COR-L47 (cell line): ENCODE measurements at places on chromosomes 3 and 15.

DNA sequence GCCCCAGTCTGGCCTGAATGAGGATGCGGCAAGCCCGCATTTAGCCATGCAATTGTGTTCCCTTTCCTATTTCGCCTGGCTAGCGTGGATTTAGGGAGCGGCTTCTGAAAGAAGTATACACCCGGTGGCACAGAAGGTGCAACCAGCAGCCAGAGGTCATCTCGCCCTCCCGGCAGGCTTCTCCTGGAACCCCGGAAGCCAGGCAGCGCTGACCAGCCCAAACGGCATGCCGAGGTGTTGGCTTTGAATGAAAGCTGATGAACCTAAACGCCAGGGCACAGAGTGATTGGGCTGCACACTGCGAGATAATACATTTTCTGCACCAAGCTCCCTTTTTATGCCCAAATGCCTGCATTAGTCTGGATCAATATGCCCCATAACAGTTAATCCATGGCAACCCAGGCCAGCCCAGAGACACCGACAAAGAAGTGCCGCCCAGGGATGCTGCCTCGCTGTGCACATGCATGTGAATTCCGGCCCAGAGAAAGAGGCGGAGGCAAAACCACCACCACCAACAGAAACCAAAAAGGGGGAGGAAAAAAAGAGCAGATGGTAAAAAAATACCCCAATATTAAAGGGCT, 1.4 kb downstream of the SRGAP3 start:
- DNase-seq, result no peak

DNA sequence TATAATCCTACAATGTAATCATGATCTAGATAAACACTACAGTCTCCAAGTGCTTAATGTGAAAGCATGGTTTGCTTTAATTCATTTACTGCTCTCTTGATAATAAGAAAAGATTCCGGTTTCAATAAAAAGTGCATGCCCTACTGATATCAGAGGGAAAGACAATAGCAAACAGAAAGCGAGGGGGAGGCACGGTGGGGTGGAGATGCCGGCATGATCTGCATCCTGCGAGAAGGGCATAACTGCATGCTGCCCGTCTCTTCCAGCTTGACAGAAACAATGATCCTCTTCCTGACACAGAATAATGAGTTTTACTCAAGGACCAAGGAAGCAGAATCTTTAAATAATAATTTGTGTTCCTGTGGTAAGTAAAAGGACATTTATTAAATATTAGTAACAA, 51.7 kb downstream of the GOLIM4 start:
- DNase-seq, result no peak

GRCh38 chr3:3392946-3393345, 213.5 kb upstream of the CRBN start:
- DNase-seq, result no peak

- DNase-seq, result no peak
Observed at GRCh38 chr3:123664753-123665152, 79.9 kb upstream of the HACD2 start.

GRCh38 chr15:90648137-90649070, 68.7 kb upstream of the BLM start:
- DNase-seq, result peak; percentile 51

- no peak for DNase-seq
Observed at GRCh38 chr3:68912376-68912775, 20.0 kb downstream of the TAFA4 start.

DNA sequence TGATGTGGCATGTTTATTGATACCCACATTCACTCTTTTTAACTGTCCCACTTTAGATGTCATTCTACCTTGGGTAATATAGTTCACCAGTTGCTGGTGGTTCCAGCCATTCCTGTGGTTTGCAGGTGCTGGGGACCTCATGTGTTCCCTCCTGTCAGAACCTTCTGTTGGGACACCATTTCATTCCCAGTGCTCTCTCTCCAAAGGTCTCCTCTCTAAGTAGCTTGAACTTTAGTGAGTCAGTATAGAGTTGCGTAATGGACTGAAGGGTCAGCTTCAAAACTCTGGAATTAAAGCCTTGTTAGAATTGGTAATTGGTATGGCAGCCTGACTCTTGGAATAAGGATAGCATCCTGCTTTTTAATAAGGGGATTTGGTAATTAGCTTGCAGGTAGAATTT, 108.5 kb downstream of the PLCL2 start:
- no peak for DNase-seq

DNA sequence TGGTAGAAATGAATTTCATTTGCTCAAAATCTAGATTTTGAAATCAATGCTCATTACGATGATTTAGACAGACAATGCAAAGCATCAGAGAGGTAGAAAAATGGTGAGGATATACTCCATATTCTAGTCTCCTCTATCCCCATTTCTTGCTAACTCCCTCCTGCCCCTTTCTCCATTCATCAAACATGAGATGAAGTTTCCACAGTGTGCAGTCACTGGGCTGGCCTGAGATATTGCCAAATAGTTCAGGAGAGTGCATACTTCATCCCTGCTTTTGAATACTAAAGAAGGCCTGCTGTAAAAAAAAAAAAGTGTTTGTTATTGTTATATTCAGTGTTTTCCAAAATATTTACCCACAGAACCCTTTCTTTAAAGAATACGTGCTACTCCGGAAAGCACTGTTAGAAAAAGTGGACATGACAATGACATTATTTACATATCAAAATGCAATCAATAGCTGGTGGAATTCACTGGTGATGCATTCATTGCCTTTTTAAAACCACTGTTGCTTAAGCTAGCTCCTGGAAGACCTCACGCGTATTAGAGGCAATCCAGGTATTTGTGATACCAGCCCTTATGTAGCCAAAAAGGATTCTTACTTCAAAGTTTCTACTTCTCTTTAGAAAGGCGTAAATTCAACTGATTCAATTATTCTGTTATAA, 247.6 kb upstream of the SOX2 start:
- no peak for DNase-seq

DNA sequence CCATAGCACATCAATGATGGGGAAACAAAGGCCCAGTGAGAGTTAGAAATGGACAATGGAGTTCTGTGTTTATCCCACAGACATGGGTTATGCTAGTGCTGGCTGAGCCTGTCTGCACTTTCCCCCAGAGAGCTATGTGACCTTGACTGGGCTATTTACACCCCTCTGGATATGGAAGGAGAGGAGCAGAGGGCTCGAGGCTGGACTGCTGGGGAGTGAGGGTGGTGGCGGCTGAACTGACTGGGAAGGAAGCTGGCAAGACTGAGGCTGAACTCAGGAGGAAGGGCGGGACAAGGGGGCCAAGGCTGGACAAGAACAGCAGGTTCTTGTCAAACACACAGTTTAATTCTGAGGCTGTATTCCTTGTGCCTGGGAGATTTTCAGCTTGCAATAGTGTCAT, 10.8 kb upstream of the INSYN1 start:
- DNase-seq, result no peak

- no peak for DNase-seq
Observed at GRCh38 chr15:73899197-73900094, 26.1 kb downstream of the TBC1D21 start.

GRCh38 chr3:56887402-56888025, 85.8 kb upstream of the ARHGEF3 start:
- no peak for DNase-seq

DNA sequence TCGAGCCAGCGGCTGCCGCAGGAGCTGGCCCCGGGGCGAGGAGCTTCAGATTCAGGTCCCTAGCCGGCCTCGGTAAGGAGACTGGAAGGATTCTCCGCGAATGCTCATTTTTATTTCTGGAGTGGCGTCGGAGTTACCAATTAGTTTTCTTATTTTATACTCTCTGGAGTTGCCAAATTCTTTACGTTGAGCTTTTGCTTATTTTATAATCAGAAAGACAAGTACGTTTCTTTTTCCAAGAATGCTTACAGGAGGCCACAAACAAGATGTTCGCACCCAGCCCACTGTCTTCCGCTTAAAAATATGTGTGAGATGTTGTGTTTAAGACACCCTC, 453 bp upstream of the GPR156 start:
- DNase-seq, result no peak

GRCh38 chr3:159189994-159190669, 388.3 kb downstream of the MFSD1 start:
- DNase-seq, result no peak

- DNase-seq, result no peak
Observed at GRCh38 chr3:123188058-123188457, 13.7 kb upstream of the SEC22A start.

GRCh38 chr3:123584284-123584987, 417 bp downstream of the HACD2 start:
- peak; percentile 67 for DNase-seq

DNA sequence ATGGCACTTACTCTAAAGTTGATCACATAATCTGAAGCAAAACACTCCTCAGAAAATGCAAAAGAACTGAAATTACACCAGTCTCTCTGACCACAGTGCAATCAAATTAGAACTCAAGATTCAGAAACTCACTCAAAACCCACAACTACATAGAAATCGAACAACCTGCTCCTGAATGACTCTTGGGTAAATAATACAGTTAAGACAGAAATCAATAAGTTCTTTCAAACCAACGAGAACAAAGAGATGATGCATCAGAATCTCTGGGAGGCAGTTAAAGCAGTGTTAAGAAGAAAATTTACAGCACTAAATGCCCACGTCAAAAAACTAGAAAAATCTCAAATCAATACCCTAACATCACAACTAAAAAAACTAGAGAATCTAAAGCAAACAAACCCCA, 227.2 kb downstream of the CTNNB1 start:
- no peak for DNase-seq

DNA sequence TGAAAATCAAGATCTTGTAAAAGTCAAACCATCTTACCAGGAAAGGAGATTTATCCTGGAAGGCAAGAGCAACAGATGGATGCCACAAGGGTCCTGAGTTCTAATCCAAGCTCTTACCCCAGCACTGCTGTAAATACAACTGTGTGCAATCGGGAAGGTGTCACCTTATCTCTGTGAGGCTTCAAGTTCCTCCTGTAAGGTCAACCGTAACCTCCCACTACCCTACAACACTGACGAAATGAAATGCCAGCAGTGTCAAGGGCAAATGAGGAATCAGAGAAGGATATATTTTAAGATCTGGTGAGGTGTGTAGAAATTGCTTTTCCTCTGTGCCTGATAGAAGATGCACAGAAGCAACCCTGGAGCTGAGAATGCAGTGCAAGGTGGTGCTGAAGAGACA, 207.8 kb downstream of the NTRK3 start:
- DNase-seq, result no peak

- no peak for DNase-seq
Observed at GRCh38 chr15:67941648-67942310, 101.9 kb upstream of the RNU6-1 start.

- no peak for DNase-seq
Observed at GRCh38 chr3:58645726-58646125, 20.8 kb downstream of the FAM3D start.

- DNase-seq, result no peak
Observed at GRCh38 chr15:91946581-91947292, 93.2 kb downstream of the SLCO3A1 start.

GRCh38 chr3:46574881-46575576, 8.9 kb upstream of the LRRC2 start:
- DNase-seq, result no peak

- DNase-seq, result no peak
Observed at GRCh38 chr3:190436331-190436730, 13.4 kb downstream of the TMEM207 start.

GRCh38 chr3:183896610-183897009, 11.9 kb upstream of the PARL start:
- DNase-seq, result no peak

DNA sequence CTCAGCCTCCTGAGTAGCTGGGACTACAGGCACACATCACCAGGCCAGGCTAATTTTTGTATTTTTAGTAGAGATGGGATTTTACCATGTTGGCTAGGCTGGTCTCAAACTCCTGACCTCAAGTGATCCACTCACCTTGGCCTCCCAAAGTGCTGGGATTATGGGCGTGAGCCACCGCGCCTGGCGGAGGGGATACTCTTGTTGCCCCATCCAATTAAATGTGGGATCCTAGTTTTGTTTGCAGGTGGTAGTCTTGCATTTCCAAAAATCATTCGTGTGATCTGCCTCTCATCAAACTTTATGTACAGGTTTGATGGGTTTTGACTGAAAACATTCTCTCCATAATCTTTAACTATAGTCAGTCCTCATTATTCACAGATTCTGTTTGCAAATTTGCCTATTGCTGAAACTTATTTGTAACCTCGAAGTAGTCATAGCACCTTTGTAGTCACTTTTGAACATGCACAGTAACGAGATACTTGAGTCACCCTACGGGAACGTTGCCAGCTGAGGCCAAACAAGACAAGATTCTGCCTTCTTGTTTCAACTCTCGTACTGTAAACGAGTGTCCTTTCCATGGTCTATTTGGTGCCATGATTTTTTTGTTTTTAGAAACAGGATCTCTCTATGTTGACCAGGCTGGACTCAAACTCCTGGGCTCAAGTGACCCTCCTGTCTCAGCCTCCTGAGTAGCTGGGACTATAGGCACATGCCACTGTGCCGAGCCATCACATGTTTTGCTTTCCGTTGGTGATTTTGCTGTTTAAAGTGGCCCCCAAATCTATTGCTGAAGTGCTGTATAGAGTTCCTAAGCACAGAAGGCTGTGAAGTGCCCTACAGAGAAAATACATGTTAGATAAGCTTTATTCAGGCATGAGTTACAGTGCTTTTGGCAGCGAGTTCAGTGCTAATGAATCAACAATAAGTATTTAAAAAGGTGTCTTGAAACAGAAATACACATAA, 8.1 kb upstream of the MAPK6 start:
- peak; percentile 15 for DNase-seq

DNA sequence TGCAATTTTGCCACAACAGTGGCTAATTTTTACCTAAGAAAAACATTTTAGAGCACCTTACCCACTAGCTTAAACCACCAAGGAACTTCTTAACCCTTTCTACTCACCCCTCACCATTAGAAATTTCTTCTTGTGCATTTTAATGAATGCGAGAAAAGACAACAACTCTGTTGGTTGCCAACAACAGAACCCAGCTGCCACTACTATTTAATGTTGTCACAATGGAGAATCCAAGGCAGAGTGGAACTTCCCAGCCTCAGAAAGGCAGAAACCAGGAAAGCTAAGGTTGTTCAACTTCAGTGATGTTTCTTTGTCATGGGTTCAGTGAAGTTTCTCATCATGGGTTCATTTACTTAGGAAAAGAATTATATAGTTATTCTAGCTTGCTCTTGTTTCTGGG, 325.2 kb upstream of the ARL6 start:
- DNase-seq, result no peak

GRCh38 chr3:105385819-105386508, 19.3 kb downstream of the ALCAM start:
- DNase-seq, result no peak

DNA sequence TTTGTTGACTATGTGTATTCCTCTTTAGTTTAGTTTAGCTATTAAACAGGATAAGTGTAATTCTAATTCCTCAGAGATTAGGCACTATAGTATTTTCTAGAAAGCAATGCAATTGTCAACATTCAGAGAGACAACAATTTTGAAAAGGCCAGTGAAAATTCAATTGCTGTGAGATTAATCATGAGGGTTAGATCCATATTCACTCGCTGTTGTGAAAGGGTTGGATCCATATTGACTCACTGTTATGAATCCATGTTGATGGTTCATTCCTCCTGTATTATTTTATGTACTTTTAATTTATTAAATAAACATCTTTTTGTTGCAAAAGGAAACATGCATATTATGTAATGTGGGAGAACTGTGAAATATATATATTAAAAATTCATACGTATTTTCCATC, 641 bp downstream of the TRAT1 start:
- no peak for DNase-seq
